ENCODE measurements at places on chromosomes 3 and 15.

GRCh38 chr3:53890726-53891475 lies 758 bp downstream of the SELENOK start:
- DNase-seq: no peak

- DNase-seq: no peak
Measured at GRCh38 chr3:141328286-141329166, 39.8 kb upstream of the ZBTB38 start.

DNA sequence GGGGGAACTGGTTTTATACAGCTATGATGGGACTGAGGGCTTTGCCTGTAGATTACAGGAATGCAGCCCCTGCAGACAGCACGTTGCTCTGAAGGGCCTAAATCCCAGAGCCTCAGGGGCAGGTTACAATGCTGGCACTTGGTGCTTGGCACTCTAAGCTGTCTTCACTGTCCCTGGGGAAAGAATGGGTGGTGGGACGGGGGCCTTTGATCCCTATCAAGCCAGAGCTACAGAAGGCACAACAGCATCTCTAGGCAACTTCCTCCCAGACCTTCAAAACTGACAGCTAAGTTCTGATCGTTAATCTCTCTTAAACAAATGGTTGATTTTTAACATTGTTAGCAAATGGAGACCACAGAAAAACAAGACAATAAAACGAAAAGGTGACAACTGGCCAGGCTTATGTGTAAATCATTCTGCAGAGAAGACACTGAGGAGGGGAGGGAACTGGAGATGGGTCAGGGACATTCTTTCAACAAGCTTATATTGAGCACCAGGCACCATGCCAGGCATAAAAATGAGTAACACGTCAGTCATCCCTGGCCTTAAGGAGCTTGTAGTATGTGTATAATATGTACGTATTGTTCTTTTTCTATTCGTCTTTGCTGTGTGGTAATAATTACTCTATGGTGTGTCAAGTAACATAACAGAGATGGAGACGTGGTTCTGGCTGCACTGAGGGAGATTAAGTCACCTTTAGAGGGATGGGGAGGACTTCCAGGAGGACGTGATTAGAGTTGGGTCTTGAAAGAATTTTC lies 49.1 kb downstream of the CA12 start:
- DNase-seq: no peak

DNA sequence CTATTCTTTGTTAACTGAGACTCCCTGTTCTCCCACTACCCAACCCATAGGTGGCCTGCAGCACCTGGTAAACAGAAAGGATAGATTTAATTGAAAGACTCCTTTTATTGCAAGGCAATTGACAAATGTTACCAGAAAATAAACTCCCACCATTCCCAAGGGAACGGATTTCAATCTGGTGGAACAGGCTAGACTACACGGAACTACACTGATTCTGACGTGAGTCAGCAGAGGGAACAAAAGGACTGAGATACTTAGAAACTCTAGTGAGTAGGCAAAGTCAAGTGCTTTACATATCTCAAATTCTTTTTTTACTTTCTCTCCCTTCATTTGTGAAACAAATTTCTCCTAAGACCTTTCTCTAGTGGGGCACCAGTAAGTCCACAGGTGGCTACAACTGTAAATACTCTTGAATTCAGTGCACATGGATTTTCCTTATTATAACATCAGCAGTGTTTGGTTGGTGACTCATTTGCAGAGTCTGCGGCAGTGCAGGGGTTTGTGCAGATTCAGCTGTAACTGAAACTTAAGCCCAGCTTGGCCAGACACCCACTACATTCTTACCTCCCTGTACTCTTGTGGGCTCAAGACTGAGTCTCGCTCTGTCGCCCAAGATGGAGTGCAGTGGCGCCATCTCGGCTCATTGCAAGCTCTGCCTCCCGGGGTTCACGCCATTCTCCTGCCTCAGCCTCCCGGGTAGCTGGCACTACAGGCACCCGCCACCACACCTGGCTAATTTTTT lies 34.3 kb upstream of the PLSCR2 start:
- no peak for DNase-seq

DNA sequence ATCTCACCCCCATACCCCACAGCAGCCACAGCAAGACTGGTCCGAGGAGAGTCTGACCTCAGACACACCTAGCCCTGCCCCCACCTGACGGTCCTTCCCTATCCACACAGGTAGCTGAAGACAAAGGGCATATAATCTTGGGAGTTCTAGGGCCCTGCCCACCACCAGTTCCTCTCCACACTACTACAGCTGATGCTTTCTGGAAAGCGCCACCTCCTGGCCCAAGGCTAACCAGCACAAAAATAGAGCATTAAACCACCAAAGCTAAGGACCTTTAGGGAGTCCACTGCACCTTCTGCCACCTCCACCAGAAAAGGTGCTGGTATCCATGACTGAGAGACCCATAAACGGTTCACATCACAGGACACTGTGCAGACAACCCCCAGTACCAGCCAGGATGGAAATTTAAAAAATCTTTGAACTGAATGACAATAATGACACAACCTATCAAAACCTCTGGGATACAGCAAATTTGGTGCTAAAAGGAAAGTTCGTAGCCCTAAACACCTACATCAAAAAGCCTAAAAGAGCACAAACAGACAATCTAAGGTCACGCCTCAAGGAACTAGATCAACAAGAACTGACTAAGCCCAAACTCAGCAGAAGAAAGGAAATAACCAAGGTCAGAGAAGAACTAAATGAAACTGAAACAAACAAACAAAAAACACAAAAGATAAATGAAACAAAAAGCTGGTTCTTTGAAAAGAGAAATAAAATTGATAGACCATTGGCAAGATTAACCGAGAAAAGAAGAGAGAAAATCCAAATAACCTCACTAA lies 122.1 kb upstream of the TPRG1 start:
- no peak for DNase-seq

DNA sequence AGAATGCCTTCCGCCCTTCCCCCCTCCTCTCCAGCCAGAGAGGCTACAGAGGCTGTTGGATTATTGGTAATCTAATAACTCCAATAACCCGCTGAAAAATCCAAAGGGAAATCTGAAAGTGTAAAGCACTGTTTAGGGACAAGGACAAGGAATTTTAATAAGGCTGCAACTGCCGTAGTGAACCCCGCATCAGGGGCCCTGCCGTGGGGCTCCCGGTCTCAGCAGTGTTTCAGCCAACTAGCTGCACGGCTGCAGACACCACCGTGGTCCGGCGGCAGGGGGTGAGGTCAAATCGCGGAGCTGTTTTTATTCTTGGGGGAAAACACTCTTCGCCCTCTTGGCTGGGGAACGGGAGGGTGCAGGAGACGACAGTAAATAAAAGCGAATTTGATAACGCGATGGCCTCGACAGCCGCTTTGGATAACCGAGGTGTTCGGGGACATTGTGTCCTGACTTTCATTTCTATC lies 6.1 kb downstream of the BCL6 start:
- no peak for DNase-seq

- no peak for DNase-seq
Measured at GRCh38 chr3:123036352-123037014, 8.9 kb upstream of the SEMA5B start.

GRCh38 chr15:25776071-25776746 lies 86.9 kb downstream of the ATP10A start:
- no peak for DNase-seq

GRCh38 chr3:165491487-165491886 lies 295.3 kb upstream of the SLITRK3 start:
- no peak for DNase-seq

- no peak for DNase-seq
Measured at GRCh38 chr3:71135373-71136088, 448.0 kb downstream of the FOXP1 start.

- no peak for DNase-seq
Measured at GRCh38 chr15:25701721-25702465, 161.2 kb downstream of the ATP10A start.

GRCh38 chr15:98946301-98947255 lies 61.0 kb downstream of the PGPEP1L start:
- DNase-seq: peak; percentile 44

GRCh38 chr15:29631076-29632070 lies 190.9 kb downstream of the TJP1 start:
- DNase-seq: no peak

GRCh38 chr3:66372681-66373350 lies 128.0 kb downstream of the LRIG1 start:
- DNase-seq: peak; percentile 30

GRCh38 chr3:193948459-193948858 lies 187.5 kb upstream of the HES1 start:
- DNase-seq: no peak

DNA sequence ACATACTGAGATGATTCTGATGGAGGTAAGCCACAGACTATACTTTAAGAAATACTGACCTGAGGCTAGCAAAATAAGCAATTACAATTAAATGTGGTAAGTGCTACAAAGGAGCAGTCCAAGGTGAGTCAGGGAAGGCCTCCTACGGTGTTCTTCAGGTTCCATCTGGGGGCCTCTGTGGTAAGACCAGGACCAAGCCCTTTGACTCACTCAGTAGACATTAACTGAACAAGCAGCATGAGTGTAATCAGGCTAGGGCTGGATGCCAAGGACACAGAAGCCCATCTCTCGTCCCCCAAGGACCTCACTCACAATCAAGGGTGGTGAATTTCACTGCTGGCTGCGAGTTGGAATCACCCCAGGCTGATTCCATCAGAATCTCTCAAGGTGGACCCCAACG lies 37.3 kb downstream of the DZIP1L start:
- DNase-seq: no peak

All from frontal cortex (tissue), 4 donors.